ENCODE measurements at places on chromosomes 1 and 21.

DNA sequence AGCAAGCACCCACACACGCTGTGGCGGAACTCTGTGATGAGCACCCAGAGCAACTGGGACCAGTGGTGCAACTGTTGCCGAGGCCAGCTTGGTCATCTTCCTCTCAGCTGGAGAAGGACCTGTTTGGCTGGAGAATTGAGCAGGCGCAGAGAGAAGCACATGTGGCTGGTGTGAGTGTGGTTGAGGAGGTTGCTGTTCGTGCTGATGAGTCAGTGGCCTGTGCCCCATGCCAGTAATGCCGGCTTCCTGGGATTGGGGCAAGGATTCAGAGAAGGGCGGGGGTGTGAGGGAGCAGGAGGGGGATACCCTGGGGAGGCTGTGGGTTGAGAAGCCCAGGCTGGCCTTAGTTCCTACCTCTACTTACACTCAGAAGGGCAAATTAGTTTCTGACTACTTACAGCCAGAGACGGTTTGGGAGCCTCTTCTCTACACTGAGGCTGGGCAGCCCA is 57.5 kb upstream of the EPS8L3 start:
- DNase-seq: no peak

- DNase-seq: no peak
Observed at GRCh38 chr1:31216016-31216415, 23.7 kb downstream of the NKAIN1 start.

GRCh38 chr21:31339721-31340120 is 4.3 kb downstream of the TIAM1 start:
- no peak for DNase-seq

- DNase-seq: peak; percentile 67
Observed at GRCh38 chr1:33180911-33181890, 642 bp downstream of the TRIM62 start.

GRCh38 chr1:193085263-193085662 is 20.0 kb downstream of the GLRX2 start:
- no peak for DNase-seq

GRCh38 chr1:234972411-234973191 is 156.0 kb downstream of the TOMM20 start:
- DNase-seq: no peak

GRCh38 chr21:26281506-26281905 is 110.9 kb upstream of the APP start:
- DNase-seq: no peak

- DNase-seq: no peak
Observed at GRCh38 chr1:85584264-85584781, 3.8 kb downstream of the CCN1 start.

All from stimulated activated CD8-positive, alpha-beta memory T cell treated with anti-CD3 and anti-CD28 coated beads, Interleukin-4, amount 100 ng/mL, for 4 hours (primary cell).